NCI-H1105 (cell line): ENCODE measurements at places on chromosomes 11 and 22.

DNA sequence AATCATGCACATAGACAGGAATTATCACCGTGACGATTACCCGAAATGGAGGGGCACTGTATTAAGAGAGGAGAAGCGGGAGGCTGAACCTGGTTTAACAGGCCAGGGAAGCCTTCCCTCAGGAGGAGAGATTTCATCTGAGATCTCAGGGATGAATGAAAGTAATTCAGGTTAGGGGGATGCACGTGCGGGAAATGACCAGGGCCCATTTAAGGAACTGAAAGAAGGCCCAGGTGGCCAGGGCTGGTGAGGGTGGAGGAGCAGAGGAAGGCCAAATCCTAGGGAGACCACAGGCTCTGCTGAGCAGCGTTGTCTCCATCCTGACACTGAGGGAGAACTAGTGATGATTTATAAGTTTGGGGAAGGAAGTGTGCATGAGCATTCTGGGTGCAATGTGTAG is 16.3 kb upstream of the OPCML start:
- DNase-seq, result no peak

GRCh38 chr11:63244862-63245261 is 1.5 kb upstream of the SLC22A25 start:
- no peak for DNase-seq

GRCh38 chr11:120471131-120471530 is 40.4 kb upstream of the GRIK4 start:
- DNase-seq, result no peak

- DNase-seq, result no peak
These were observed 202.0 kb downstream of the PGR start for GRCh38 chr11:100927579-100927978.

DNA sequence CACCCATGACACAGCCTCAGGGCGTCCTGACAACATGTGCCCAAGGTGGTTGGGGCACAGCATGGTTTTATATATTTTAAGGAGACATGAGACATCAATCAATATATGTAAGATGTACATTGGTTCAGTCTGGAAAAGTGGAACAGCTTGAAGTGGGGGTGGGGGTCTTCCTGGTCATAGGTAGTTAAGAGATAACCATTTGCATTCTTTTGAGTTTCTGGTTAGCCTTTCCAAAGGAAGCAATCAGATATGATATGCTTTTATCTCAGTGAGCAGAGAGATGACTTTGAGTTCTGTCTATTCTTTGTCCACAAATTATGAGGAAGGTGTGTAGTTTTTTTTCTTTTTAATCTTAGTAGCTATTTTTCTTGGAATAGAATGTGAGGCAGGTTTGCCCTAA is 10.1 kb upstream of the ANAPC15 start:
- DNase-seq, result no peak

DNA sequence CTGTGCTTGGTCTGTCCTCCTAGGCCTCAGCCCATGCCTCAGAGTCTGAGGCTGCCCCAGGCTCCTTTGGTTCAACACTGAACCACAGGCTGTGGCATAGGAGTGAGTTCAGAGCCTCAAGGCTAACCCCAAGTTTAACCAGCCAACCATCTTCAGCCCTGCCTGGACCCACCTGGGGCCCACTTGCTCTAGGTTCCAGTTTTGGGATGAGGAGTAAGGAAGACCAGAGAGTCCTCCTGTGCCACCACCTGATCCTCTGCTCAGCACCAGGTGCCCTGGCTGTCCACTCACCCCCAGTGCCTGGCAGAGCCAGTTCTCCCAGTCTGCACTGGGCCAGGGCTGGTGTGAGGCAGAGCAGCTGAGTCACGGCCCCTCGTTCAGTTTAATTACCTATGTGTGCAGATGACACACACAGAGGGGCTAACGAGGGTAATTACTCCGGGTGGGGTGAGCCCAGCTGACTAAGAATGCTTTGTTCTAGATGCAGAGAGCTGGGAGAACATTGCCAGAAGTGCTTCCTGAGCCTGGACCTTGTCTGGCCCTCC is 12.0 kb upstream of the TMPRSS13 start:
- DNase-seq, result no peak
